Activated CD8-positive, alpha-beta memory T cell treated with anti-CD3 and anti-CD28 coated beads, Interleukin-2, amount 10 ng/mL, durations not matched to agents 7 days and 5 days (primary cell): ENCODE measurements at places on chromosomes 2 and 18. TPM values are rescaled to one million over a fixed set of nuclear protein-coding genes. Genes with fewer than 3 reads are reported as not detected.

Gene SCLY
- 29.1 TPM for total RNA-seq

- no peak overlapping the region for H3K27ac ChIP-seq
- H3K36me3 ChIP-seq = no peaks in the 10 kb centered on the region
- H3K4me3 ChIP-seq = no peak overlapping the region
These were observed 359.2 kb downstream of the CDH7 start for GRCh38 chr18:66109981-66110380.

GRCh38 chr2:232324778-232325177 is 53.8 kb upstream of the ALPP start:
- H3K4me1 ChIP-seq = peaks cover 32% of the 10 kb centered on the region
- no peaks in the 10 kb centered on the region for H3K36me3 ChIP-seq
- DNase-seq = no peak
- no peak overlapping the region for H3K4me3 ChIP-seq
- H3K27me3 ChIP-seq = no peaks in the 10 kb centered on the region
- H3K27ac ChIP-seq = no peak overlapping the region

DNA sequence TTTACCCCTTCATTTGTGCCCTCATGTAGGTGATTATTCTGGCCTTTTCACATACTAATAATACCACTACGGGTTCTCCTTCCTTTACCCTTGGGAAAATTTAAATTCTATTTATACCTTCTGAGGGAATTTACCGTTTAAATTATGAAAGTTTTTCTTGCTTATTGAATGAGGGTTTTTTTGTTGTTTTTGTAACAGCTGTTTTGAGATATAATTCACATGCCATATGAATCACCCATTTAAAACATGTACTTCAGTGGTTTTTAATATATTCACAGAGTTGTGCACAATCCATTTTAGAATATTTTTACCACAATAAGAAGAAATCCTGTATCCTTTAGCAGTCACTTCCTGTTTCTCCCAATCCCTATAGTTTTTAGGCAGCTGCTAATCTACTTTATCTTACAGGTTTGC is 54.7 kb downstream of the EML4 start:
- no peak overlapping the region for H3K4me3 ChIP-seq
- no peaks in the 10 kb centered on the region for H3K27me3 ChIP-seq
- no peak overlapping the region for H3K27ac ChIP-seq
- H3K36me3 ChIP-seq = peaks cover 15% of the 10 kb centered on the region
- DNase-seq = no peak

GRCh38 chr2:127410871-127411652 is 7.2 kb upstream of the PROC start:
- H3K27me3 ChIP-seq = peaks cover 6% of the 10 kb centered on the region
- peak overlapping the region; percentile 58 for H3K4me3 ChIP-seq
- peak; percentile 57 for DNase-seq

Gene SERPINB3
- not detected for total RNA-seq

GRCh38 chr18:57125627-57126026 is 21.3 kb upstream of the BOD1L2 start:
- peaks cover 47% of the 10 kb centered on the region for H3K27me3 ChIP-seq
- H3K4me1 ChIP-seq = no peaks in the 10 kb centered on the region
- H3K4me3 ChIP-seq = no peak overlapping the region
- DNase-seq = no peak
- no peaks in the 10 kb centered on the region for H3K36me3 ChIP-seq

DNA sequence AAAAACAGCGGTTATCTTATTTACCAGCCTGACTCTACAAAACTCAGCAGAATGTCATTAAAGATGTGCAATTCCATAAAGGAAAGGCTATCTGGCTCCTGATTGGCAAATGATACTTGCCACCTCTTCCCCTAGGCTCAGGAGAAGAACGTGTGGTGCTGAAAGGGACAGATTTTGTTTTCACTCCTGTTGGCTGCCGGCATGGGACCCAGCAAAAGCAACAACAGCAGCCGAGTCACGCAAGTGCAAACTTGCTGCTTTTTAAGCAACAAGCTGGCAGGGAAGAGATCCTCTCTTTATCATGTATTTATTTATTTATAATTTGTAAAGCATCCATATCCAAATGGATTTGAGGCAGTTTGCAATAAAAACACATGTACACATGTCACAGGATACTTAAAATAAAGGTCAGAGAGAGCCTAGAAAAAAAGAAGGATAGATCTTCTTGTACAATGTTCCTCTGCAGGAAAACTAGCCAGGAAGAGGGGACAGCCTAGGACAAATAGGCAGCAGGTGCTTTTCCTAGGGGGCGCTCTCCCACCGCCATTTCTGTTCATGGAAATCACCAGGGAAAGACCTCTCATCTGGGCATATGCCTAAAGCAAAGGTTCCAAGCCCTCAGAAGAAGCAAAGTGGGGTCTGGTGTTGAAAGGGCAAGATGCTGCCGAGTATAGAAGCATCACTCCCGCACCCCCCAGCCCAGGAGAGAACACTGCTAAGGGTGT is 799.3 kb downstream of the BCL11A start:
- no peak overlapping the region for H3K4me3 ChIP-seq
- H3K27me3 ChIP-seq = no peaks in the 10 kb centered on the region
- no peak for DNase-seq
- H3K4me1 ChIP-seq = no peaks in the 10 kb centered on the region
- no peaks in the 10 kb centered on the region for H3K36me3 ChIP-seq

GRCh38 chr18:78505851-78506461 is 473.7 kb upstream of the SALL3 start:
- no peak for DNase-seq
- H3K27ac ChIP-seq = no peak overlapping the region
- no peaks in the 10 kb centered on the region for H3K36me3 ChIP-seq
- no peaks in the 10 kb centered on the region for H3K27me3 ChIP-seq

Gene CHPF
- total RNA-seq = 14.2 TPM

DNA sequence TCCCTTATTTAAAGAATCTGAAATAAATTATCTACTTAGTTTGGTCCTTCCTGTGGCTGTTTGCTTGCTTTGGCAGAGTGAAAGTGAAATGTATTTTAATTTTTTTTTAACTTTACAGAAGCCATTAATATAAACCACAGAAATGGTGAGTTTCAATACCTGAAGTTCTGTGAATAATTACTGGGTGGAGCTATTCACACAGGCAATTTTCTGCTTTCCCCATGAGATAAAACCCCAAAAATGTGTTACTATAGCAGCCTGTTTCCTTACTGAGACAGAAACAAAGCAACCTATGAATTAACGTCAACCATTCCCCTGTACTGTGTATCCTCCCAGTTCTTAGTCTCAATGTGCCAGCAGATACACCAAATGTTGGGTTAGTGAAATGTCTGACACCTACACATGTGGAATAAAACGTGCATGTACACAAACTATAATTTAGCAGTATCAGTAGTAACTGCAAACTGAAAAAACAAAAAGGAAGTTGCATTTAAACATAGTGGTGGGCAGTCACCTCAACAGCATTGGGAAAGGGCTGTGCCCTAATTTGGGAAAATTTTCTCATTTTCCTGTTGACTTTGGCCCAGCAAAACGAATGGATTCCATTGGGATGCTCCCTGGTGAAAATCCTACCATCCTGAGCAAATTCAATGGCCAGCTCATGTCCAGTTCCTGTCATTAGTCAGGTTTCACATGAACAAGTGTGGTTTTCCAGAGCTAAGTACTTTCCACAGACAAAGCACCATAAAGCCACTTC is 73.1 kb upstream of the RMDN2 start:
- H3K27me3 ChIP-seq = no peaks in the 10 kb centered on the region
- DNase-seq = no peak
- H3K4me3 ChIP-seq = no peak overlapping the region
- H3K27ac ChIP-seq = peak overlapping the region; percentile 59

Gene CNRIP1
- total RNA-seq = not detected
